Effector CD4-positive, alpha-beta T cell (primary cell): ENCODE measurements at places on chromosomes 5 and 9.

GRCh38 chr9:21160178-21160577, 6.3 kb downstream of the IFNA21 start:
- no peak for DNase-seq

DNA sequence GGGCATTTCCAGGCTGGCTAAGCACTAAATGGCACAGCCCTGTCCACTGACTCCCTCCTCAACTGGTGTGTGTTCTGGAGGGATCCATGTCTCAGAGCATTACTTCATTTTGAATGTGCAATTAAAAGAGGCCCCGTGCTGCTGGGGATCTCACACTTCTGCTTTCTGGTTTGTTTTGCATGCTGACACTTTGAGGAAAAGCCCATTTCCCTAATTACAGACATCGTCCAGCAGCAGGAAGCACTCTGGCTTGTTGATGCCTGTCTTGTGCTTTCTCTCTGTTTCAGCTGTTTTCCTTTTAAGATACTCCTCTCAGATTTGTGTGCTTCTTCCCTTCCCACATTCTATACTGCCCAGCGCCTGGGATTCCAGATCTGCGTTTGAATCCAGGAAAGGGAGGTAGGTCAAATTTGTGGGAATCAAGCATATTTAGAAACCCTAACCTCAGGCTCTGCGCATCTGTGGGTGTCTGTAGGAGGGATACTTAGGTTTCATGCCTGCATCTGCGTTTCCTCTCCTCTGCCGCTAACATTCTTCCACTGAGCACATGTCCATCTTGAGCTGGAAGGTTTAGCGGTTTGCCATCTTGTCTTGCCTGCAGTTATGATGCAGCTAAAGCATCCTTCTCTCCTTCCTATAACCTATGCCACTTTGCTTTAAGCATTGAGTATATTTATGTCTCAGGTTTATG, 25.7 kb downstream of the SYK start:
- DNase-seq = no peak

DNA sequence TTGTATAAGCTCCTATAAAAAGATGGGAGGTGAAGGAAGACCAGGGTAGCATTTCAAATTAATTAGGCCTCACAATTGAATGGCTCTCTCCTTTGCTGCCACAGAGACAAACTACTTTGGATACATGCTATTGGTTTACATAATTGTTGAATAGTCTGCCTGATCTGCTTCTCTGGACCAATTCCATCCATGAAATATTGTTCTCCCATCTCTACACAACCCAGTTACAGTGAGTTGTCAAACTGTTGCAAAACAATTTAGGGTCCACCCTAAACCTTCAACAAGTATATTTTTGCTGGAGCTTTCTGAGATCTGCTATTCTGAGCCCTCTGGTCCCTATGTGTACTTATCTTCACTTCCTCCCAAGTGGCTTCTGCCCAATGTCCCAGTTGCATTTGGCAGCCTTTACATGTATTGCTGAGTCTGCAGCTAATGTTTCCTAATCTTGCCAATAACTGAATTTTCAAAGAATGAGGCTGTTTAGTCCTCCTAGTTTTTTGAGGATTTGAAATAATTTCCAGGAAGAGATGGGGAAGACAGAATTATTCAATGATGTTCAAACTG, 38.9 kb downstream of the AGTPBP1 start:
- DNase-seq = no peak

DNA sequence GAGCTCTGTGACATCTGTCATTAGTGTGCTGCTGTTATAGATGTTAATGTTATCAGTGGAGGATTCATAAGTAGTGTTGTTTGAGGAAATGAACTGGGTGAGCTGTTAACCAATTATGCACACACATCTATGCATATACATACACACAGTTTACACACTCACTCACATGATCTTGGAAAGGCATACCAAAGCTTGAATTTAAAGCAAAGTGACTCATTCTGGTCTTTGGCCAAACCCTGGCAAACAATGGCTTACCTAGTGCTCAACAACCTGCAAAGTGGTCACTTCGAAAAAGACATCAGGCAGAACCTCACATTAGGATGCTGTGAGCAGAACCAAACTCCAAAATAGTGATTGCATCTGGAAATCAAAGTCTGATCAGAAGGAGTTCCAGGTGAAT, 1037.3 kb upstream of the CDH6 start:
- no peak for DNase-seq

- no peak for DNase-seq
These were observed 30.4 kb downstream of the TNFSF8 start for GRCh38 chr9:114899995-114900394.

- DNase-seq = no peak
These were observed 103.8 kb upstream of the ZNF618 start for GRCh38 chr9:113772121-113772810.

- no peak for DNase-seq
These were observed 27.4 kb downstream of the PHAX start for GRCh38 chr5:126628102-126628501.

- no peak for DNase-seq
These were observed 69.2 kb upstream of the S1PR3 start for GRCh38 chr9:88922091-88922490.

DNA sequence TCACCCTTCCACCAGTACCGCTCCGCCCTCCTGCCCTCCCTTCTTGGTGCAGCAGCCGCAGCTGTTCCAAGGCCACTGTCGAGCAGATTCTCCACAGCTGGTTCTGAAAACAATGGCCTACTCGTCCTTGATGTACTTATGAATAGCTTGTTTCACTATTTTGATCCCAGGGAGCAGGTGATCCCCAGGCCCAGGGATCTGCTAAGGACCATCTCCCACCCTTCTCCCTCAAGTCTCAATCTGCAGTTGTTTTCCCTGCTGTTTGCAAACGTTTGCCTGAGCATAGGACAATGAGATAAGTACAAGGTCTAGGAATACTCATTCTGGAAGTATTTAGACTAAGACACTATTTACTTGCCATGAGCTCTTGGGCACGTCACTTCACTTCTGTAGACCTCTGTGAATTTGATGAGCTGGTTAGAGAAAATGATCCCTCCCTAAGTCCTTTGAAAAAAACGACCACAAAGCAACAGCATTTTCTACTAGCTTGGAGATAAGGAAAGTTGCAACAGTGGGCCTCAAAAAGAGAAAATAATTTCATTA, 1.8 kb downstream of the LURAP1L start:
- DNase-seq = no peak

- no peak for DNase-seq
These were observed 179.3 kb upstream of the FGF10 start for GRCh38 chr5:44568519-44568918.
